Left colon (tissue), 2 donors: ENCODE measurements at places on chromosomes 3 and 15. TPM values are rescaled to one million over a fixed set of nuclear protein-coding genes. Genes with fewer than 3 reads are reported as not detected.
A peak's percentile ranks its signal among the peaks of the same experiment; 100 is the strongest.

DNA sequence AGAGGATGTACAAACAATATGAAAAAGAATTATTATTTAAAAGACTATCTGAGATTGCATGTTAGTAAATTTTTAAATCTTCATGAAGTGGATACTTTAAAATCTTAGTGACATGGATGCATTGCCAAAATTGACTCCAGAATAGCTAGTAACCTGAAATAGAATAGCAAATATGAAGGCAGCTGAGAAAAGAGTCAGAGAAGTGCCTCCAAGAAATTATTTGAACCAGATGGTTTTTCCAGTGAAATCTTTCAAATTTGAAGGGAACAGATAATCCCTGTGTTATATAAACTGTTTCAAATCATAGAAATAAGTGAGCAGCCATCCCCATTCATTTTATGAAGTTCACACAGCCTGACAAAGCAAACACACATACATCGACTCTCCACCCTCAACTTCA, 29.6 kb downstream of the FSIP1 start:
- DNase-seq: no peak

- DNase-seq: no peak
These were observed 199.2 kb upstream of the TMC3 start for GRCh38 chr15:81573098-81573746.

DNA sequence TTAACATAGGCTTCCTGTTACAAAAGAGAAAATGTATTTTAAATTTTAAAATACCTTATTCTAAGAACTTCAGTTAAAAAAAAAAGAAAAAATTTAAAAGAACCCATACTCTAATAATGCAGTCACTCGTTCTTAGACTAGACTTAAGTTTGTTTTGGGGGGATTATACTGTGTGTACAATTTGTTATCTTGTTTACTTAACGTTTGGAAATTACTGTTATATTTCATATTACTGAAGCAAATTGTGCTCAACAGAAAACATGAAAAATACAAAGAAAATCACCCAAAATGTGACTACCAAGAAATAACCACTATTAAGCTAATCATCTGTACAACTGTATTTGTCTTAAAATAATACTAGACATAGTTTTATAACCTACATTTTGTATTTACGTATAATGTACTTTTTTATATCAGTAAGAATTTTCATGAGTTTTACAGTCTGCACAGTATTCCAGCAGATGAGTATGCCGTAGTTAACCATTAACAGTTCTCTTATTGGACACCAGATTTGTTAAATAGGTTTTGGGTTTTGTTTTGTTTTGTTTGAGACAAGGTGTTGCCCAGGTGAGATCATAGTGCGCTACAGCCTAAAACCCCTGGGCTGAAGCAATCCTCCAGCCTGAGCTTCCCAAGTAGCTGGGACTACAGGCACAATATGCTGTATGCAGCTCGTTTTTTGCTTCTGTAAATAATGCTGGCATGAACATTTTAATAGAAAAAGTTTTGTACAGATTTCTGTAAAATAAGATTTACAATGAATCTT, 88.8 kb upstream of the CHD2 start:
- DNase-seq: peak; percentile 58

DNA sequence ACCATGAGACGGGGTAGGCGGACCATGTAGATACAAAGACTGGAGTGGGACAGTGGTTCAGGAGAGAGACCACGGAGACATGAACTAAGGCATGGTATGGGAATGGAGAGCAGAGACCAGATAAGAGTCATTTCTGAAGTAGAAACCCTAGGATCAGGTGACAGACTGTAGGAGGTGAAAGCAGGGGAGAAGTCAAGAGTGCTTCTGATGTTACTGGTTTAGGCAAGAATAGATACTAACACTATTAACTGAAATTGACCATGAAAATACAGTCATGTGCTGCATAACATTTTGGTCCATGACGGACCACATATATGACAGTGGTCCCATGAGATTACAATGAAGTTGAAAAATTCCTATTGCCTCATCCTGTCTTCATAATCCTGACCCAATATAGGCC, 41.7 kb downstream of the RASGRP1 start:
- DNase-seq: no peak

GRCh38 chr3:121463745-121464144, 82.0 kb downstream of the POLQ start:
- no peak for DNase-seq

DNA sequence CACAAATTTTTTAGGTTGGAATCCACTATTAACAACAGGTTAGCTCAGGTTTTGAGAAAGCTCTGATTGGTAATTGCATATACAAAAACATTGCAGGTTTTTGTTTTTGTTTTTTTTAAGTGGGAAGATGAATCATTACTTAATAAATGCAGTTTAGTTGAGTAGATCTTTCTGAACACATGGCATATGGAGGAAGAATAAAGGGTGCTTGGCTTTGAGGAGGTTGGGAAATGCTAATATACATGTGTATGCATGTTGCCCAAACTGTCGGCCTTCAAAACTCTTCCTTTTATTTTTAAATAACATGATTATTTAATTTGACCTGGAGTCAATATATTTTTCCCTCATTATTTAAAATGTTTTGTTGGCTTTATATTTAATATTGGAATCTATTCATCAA, 32.8 kb downstream of the ZBTB38 start:
- no peak for DNase-seq

GRCh38 chr3:58564456-58565160, 12.6 kb downstream of the FAM107A start:
- DNase-seq: no peak

- DNase-seq: no peak
These were observed 42.1 kb upstream of the RAF1 start for GRCh38 chr3:12705981-12706380.

DNA sequence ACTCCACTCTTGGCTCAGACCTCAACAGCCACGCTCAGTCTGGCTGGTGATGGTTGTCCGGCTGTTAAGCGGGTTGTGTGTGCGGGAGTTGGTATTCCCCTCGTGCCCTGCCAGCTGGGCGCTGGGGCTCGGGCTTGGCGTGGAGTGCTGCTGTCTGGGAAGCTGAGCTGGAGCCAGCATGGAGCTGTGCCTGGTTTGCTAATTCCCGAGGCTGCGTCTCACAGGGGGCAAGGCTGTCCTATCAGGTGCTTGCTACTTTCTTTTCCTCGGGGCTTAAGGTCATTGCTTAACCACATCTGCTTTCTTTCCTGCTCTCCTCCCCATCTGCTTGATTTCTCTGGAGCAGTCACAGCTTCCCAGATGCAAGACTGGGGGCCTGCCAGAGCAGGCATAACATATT, 29.9 kb downstream of the PDIA5 start:
- DNase-seq: peak; percentile 37

DNA sequence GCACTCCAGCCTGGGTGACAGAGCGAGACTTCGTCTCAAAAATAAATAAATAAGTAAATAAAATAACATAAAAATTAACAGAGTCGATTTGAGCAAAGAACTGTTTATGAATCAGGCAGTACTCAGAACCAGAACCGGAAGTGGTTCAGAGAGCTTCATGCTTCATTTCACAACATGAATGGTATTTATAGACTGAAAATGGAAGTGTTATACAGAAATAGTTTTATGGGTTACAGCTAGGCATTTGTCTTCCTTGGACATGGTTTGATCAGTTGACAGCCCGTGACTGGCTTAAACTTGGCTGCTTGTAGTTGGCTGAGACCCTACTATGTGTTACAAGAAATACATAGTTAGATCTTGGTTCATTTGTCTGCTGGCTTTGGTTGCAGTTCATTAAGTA, 216.0 kb upstream of the MCTP2 start:
- no peak for DNase-seq

DNA sequence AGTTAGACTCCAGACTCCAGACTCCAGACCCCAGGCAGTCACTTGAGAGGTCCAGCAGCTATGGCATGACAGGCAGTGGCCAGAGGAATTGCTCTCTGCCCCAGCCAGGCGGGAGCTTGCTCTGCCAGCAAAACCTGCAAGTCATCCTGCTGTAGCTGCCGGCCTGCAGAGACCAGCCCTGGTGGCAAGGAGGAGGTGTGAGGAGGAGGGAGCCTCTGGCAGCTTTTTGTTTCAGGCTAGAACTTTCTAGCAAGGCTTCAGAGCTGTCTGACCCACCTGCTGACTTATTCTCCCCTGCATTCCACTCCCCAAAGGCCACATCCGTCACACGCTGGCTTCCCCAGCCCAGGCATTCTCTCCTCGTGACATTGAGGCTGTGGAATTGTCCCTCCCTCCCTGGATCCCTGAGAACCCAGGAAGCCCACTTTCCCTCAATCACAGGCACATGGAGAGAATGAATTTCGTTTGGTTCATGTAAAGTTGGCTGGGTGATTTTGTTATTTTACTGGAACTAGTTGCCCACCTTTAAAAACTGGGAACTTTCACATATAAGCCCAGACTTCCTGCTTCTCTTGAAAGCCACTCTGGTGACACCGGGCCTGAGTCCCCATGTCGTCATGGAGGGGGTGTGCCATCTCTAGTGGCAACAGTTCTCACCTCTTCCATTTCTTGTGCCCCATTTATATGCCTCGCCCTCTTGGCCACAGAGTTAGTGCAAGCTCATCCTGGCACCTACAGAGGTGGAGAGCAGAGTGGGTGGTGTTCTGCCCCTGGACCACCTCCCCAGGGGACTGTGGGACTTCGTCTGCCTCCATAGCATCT, 82.7 kb downstream of the ABHD5 start:
- no peak for DNase-seq

GRCh38 chr3:190506271-190506670, 7.6 kb upstream of the IL1RAP start:
- DNase-seq: no peak

GRCh38 chr3:193039058-193039457, 121.4 kb upstream of the MB21D2 start:
- DNase-seq: no peak

GRCh38 chr3:120081719-120082118, 12.5 kb downstream of the GSK3B start:
- DNase-seq: no peak

DNA sequence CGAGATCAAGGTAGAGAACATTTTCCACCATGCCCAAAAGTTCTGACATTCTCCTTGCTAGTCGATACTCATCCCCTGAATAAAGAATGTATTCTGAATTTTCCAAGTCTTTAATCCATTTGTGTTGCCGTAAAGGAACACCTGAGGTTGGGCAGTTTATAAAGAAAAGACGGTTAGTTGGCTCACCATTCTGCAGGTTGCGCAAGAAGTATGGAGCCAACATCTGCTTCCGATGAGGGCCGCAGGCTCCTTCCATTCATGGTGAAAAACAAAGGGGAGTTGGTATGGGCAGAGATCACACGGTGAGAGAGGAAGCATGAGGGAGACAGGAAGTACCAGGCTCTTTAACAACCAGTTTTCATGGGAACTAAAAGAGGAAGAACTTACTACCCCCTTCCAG, 121.2 kb downstream of the DCLK3 start:
- DNase-seq: no peak

GRCh38 chr15:73326157-73326556, 42.6 kb downstream of the HCN4 start:
- no peak for DNase-seq

DNA sequence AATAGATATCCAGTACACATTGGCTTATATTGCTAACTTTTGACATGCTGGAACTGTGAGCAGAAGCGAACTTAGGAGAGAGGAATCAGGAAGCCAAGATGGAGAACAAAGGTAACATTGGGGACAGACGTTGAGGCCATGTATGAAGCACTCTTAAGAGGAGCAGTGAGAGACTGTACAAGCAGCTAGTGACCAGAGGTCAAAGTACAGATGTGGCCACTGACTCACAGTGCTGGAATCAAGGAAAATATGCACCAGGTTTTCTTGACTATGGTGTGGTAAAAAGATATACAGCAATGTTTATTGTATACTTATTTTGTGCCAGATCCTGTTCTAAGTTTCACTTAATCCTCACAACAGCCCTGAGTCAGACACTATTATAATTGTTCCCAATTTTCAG, 2.0 kb upstream of the IL20RB start:
- DNase-seq: peak; percentile 77

The ERC2 gene
- total RNA-seq: 0.14 TPM

The CPEB1 gene
- 0.58 TPM for total RNA-seq

The NTRK3 gene
- total RNA-seq: 1.3 TPM

The SEMA6D gene
- total RNA-seq: 34.4 TPM

The COMMD2 gene
- 27.5 TPM for total RNA-seq
